ENCODE measurements at places on chromosomes 5 and 9. TPM values are rescaled to one million over a fixed set of nuclear protein-coding genes. Genes with fewer than 3 reads are reported as not detected.

Gene TBC1D2
- total RNA-seq = 34.3 TPM

Gene ENTREP1
- total RNA-seq = not detected

Gene HSD17B4
- total RNA-seq = 244 TPM

Gene ABO
- not detected for total RNA-seq

Gene SLC36A3
- total RNA-seq = not detected

Gene TMEM161B
- 20.6 TPM for total RNA-seq

Data from uterine smooth muscle cell (primary cell).